ENCODE measurements at places on chromosomes 12 and 14. TPM values are rescaled to one million over a fixed set of nuclear protein-coding genes. Genes with fewer than 3 reads are reported as not detected.

Gene KRT78
- total RNA-seq, result not detected

Gene KRT82
- not detected for total RNA-seq

Gene RNASE1
- total RNA-seq, result 9.7 TPM

Gene OTOGL
- total RNA-seq, result 0.12 TPM

Gene SINHCAF
- 187 TPM for total RNA-seq

DNA sequence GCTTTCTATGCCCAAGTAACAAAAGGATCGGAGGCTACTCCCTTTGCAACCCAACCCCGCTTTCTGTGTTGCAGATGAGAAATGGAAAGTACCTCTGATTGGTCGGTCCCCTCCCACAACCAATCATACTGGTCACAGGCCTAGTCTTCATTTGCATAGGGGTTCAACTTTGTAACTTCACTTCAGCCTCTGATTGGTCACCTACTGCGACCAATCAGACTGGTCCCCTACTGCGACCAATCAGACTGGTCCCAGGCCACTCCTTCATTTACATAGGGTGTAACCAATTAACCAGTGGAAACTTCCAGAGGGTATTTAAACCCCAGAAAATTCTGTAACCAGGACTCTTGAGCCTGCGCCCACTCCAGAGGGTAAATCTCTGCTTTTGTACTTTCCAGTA is 906.4 kb upstream of the TMEM132C start:
- no peak overlapping the region for H3K27ac ChIP-seq
- no peak overlapping the region for H3K4me3 ChIP-seq
- H3K36me3 ChIP-seq, result no peaks in the 10 kb centered on the region
- no peak for DNase-seq
- no peaks in the 10 kb centered on the region for H3K27me3 ChIP-seq

- no peak overlapping the region for H3K27ac ChIP-seq
- peaks cover 39% of the 10 kb centered on the region for H3K4me1 ChIP-seq
- no peak overlapping the region for H3K4me3 ChIP-seq
- DNase-seq, result no peak
- H3K36me3 ChIP-seq, result peaks cover 30% of the 10 kb centered on the region
Observed at GRCh38 chr12:93578221-93578620, 5.7 kb downstream of the SOCS2 start.

DNA sequence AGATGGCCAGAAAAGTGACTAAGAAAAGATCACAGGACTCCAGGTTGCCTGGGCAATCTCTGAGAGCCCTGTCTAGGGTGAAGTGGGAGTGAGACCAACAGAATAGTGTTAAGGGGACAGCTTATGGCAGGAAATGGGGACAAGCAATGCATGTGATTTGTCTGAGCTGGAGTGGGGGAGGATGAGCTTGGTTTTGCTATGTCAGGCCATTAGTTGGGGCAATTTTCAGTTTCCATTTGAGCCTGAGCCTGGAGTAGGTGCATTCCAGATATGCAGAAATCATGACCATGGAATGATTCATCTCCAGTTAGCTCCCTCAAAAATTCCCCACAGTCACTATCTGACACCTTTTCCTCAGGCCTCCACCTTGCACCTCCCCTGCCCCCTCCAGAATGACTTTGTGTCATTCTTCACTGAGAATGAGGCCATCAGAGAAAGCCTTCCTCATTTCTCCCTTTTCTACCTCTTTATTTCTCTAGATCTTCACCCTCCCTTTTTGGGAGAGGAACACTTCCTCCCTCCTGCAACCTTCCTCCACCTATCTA is 150.9 kb upstream of the PLEKHG7 start:
- no peak overlapping the region for H3K4me3 ChIP-seq
- H3K27ac ChIP-seq, result no peak overlapping the region
- H3K27me3 ChIP-seq, result no peaks in the 10 kb centered on the region
- H3K4me1 ChIP-seq, result no peaks in the 10 kb centered on the region

- H3K36me3 ChIP-seq, result no peaks in the 10 kb centered on the region
- DNase-seq, result no peak
- H3K4me3 ChIP-seq, result no peak overlapping the region
- peaks cover 18% of the 10 kb centered on the region for H3K27me3 ChIP-seq
- peaks cover 6% of the 10 kb centered on the region for H3K4me1 ChIP-seq
Observed at GRCh38 chr12:54502485-54502884, 4.9 kb downstream of the NCKAP1L start.

DNA sequence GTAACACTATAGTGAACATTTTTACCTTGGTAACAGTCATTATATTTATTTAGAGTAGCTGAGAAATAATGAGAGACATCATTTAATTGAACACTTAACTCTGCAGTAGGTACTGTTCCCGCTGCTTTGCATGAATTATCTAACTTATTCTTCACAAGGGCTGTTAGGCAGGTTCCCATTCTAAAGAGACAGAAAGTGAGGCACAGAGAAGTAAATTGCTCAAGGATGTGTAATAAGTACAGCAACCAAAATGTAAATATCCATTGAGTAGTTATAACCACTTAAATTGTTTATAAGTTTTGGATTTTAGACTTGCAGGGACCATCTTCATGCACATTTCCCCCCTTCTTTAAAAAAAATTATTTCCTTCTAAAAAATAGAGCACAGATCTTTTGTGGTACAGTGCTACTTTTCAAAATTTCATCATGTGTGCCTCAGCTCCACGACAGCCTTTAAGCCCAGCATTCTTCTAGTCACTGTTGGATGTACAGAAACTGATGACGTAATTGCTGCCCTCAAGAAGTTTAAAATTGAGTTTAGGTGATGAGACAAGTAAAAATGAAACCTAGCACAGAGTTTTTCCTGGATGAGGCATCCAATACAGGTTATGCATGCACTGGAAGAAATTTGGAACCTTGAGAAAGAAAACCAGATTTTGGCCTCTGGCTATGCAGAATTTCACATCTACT is 6.0 kb upstream of the MANSC4 start:
- H3K4me1 ChIP-seq, result peaks cover 41% of the 10 kb centered on the region
- H3K4me3 ChIP-seq, result no peak overlapping the region
- no peaks in the 10 kb centered on the region for H3K27me3 ChIP-seq
- DNase-seq, result no peak
- H3K36me3 ChIP-seq, result peaks cover 16% of the 10 kb centered on the region

- peaks cover 98% of the 10 kb centered on the region for H3K27me3 ChIP-seq
- DNase-seq, result no peak
- H3K4me1 ChIP-seq, result no peaks in the 10 kb centered on the region
- H3K36me3 ChIP-seq, result no peaks in the 10 kb centered on the region
- no peak overlapping the region for H3K27ac ChIP-seq
Observed at GRCh38 chr14:36498938-36499337, 21.1 kb downstream of the NKX2-1 start.

GRCh38 chr14:102784892-102785594 is 7.8 kb downstream of the TRAF3 start:
- H3K27ac ChIP-seq, result peak overlapping the region; percentile 59
- no peak overlapping the region for H3K4me3 ChIP-seq
- peaks cover 14% of the 10 kb centered on the region for H3K4me1 ChIP-seq
- DNase-seq, result no peak
- H3K27me3 ChIP-seq, result no peaks in the 10 kb centered on the region
- H3K36me3 ChIP-seq, result no peaks in the 10 kb centered on the region

GRCh38 chr12:3279832-3280231 is 202.7 kb downstream of the TSPAN9 start:
- peak overlapping the region; percentile 85 for H3K27ac ChIP-seq
- DNase-seq, result no peak
- no peaks in the 10 kb centered on the region for H3K27me3 ChIP-seq
- no peaks in the 10 kb centered on the region for H3K36me3 ChIP-seq

- no peak overlapping the region for H3K4me3 ChIP-seq
- H3K36me3 ChIP-seq, result peaks cover 26% of the 10 kb centered on the region
- H3K4me1 ChIP-seq, result peaks cover 9% of the 10 kb centered on the region
Observed at GRCh38 chr14:71117839-71118743, 210.8 kb downstream of the PCNX1 start.

GRCh38 chr14:105418269-105419194 is 1.1 kb upstream of the MTA1 start:
- peaks cover 7% of the 10 kb centered on the region for H3K27me3 ChIP-seq
- H3K4me3 ChIP-seq, result peak overlapping the region; percentile 86
- H3K4me1 ChIP-seq, result peaks cover 29% of the 10 kb centered on the region
- no peaks in the 10 kb centered on the region for H3K36me3 ChIP-seq
- no peak for DNase-seq

GRCh38 chr12:50397117-50397650 is 775 bp upstream of the FAM186A start:
- peaks cover 30% of the 10 kb centered on the region for H3K4me1 ChIP-seq
- H3K27ac ChIP-seq, result no peak overlapping the region
- no peaks in the 10 kb centered on the region for H3K27me3 ChIP-seq
- no peaks in the 10 kb centered on the region for H3K36me3 ChIP-seq
- no peak overlapping the region for H3K4me3 ChIP-seq
- no peak for DNase-seq

GRCh38 chr14:58488550-58488949 is 61.0 kb downstream of the KIAA0586 start:
- H3K4me3 ChIP-seq, result no peak overlapping the region
- peaks cover 8% of the 10 kb centered on the region for H3K36me3 ChIP-seq
- no peaks in the 10 kb centered on the region for H3K27me3 ChIP-seq
- no peak overlapping the region for H3K27ac ChIP-seq

DNA sequence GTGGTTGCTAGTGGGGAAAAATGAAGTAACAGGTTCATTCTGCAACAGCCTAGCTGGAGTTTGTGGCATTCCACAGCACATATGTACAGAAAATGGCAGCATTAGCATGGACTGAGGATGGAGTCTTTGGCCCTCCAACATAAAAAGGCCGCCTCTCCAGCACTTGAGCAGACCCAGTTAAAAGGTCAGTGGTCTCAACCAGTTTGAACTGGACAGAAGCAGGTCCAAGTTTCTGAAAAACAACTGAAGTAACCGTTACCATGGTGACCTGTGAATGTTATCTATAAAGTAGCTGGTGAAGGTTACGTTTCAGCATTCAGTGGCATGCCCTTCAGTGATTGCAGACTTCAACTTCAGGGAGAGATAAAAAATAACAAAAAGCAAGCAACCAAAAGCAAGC is 34.1 kb upstream of the OR10AD1 start:
- H3K4me1 ChIP-seq, result peaks cover 17% of the 10 kb centered on the region
- no peak overlapping the region for H3K4me3 ChIP-seq
- no peak for DNase-seq
- H3K36me3 ChIP-seq, result peaks cover 6% of the 10 kb centered on the region
- peak overlapping the region; percentile 94 for H3K27ac ChIP-seq
- H3K27me3 ChIP-seq, result no peaks in the 10 kb centered on the region
